A549 treated with RU486 at 1 μM for 4 hours (cell line): ENCODE measurements at places on chromosomes 3 and 15. TPM values are rescaled to one million over a fixed set of nuclear protein-coding genes. Genes with fewer than 3 reads are reported as not detected.

Gene BTBD1
- 39.0 to 62.3 TPM (median 56.4 TPM) in 5 replicates for total RNA-seq

Gene POPDC2
- total RNA-seq, result 0.11 to 1.3 TPM (median 0.24 TPM) in 5 replicates

Gene SNTN
- not detected in 5 replicates for total RNA-seq

Gene UBE3A
- total RNA-seq, result 21.9 to 28.0 TPM (median 23.8 TPM) in 5 replicates

Gene ZPLD1
- total RNA-seq, result 0.08 TPM in 1 of 5 replicates, not detected in the others

Gene ALS2CL
- 4.5 to 7.8 TPM (median 6.3 TPM) in 5 replicates for total RNA-seq

Gene SCAANT1
- 1.2 TPM in 1 of 5 replicates, not detected in the others for total RNA-seq

Gene GP9
- total RNA-seq, result not detected in 5 replicates

Gene CLRN1
- not detected in 5 replicates for total RNA-seq

Gene AAGAB
- total RNA-seq, result 67.6 to 80.9 TPM (median 76.4 TPM) in 5 replicates

Gene WNT7A
- total RNA-seq, result 0.12 to 0.22 TPM (median 0.16 TPM) in 5 replicates

Gene ALDH1A3
- 15.6 to 26.0 TPM (median 18.8 TPM) in 5 replicates for total RNA-seq

Gene GATM
- 2.2 to 3.0 TPM (median 2.5 TPM) in 5 replicates for total RNA-seq

Gene PIGZ
- total RNA-seq, result 1.0 to 2.2 TPM (median 1.5 TPM) in 5 replicates

Gene CCR8
- total RNA-seq, result not detected in 5 replicates
